Activated T-helper 1 cell treated with anti-CD3 and anti-CD28 coated beads, Interleukin-12 subunit alpha, Interleukin-12 subunit beta, Interleukin-2, Interleukin-4 antibody, amounts not matched to agents 30 ng/mL and 10 ng/mL and 1 ng/mL, durations not matched to agents 14 hours and 24 hours and 36 hours (primary cell): ENCODE measurements at places on chromosomes 7 and 10. TPM values are rescaled to one million over a fixed set of nuclear protein-coding genes. Genes with fewer than 3 reads are reported as not detected.

Gene MRLN
- total RNA-seq, result 0.23 and 0.54 TPM in 2 replicates

Gene POU6F2
- total RNA-seq, result not detected in 2 replicates

Gene ACSL5
- total RNA-seq, result 46.7 and 50.7 TPM in 2 replicates

Gene C10orf120
- not detected in 2 replicates for total RNA-seq

GRCh38 chr7:129969881-129970446 is 17.2 kb upstream of the UBE2H start:
- no peaks in the 10 kb centered on the region for H3K27me3 ChIP-seq
- no peak for DNase-seq
- no peaks in the 10 kb centered on the region for H3K4me1 ChIP-seq
- no peaks in the 10 kb centered on the region for H3K36me3 ChIP-seq

- H3K36me3 ChIP-seq, result no peaks in the 10 kb centered on the region
- no peak overlapping the region for H3K27ac ChIP-seq
- no peak overlapping the region for H3K4me3 ChIP-seq
- H3K27me3 ChIP-seq, result peaks cover 7% of the 10 kb centered on the region
- no peak for DNase-seq
Measured at GRCh38 chr10:122499491-122499941, 38.2 kb downstream of the HTRA1 start.

DNA sequence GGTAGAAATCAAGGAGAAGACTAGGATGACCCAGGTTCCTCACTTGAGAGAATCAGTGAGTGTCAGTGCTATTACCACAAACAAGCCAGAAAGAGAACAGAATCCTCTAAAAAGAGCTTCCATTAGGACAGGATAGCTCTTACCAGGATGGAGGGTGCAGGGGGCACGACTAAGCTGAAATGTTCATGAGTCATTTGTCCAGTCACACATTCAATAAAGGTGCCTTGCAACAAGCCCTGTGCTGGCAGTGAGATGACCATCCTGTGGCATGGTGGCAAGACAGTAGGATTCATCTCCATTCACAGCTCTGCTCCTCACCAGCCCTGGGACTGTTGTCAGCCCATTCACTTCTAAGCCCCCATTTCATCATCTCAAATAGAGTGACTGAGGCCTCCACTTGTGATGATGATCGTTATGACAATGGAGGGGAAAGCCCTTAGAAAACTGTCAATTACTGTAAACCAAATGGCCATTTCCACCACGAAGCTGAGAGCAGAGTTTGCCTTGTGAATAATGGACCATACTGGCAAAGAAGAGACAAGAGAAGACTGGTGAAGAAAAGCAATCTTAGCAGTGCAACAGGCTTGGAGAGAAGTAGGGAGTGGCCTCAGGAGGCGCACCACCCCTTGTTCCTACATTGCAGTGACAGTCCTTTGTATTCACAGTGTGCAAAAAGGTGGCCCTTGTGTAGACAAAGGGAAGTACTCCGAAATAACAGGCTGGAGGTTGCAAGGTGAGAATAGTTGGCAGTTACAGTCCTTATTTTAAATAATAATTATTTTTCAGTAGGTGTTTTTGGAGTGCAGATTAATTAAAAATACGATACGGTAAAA is 9.0 kb upstream of the WIPF3 start:
- no peak overlapping the region for H3K27ac ChIP-seq
- H3K27me3 ChIP-seq, result peaks cover 6% of the 10 kb centered on the region
- no peaks in the 10 kb centered on the region for H3K4me1 ChIP-seq
- no peak overlapping the region for H3K4me3 ChIP-seq

GRCh38 chr10:20630092-20630643 is 266.9 kb downstream of the NEBL start:
- H3K27ac ChIP-seq, result no peak overlapping the region
- H3K27me3 ChIP-seq, result no peaks in the 10 kb centered on the region
- H3K36me3 ChIP-seq, result no peaks in the 10 kb centered on the region
- DNase-seq, result no peak

DNA sequence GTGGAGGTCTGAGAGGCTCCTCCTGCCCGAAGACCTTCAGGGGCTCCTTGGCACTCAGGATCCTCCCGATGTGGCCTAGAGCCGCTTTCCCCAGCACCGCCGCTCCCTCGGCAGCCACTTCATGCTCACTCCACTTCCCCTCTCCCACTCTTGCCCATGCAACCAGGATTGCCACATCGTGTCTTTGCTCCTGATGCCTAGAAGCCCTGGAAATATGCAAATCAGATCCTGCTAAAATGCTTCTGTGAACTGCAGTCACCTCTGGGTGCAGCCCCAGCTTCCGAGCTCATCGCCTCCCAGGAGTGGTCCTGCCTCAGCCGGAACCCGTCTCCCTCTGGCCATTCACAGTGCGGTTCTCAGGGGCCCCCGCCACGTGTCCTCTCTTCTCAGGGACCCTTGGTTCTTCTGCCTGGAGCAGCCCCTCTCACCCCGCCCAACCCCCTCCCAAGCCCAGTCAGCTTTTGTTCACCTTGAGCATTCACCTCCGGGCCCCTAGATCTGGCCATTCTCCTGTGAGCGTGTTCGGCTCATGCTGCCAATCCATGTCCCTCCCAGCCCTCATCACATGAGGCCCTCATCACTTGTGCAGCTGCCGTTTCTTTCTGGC is 175.5 kb downstream of the ADARB2 start:
- H3K27me3 ChIP-seq, result peaks cover 4% of the 10 kb centered on the region
- H3K4me1 ChIP-seq, result no peaks in the 10 kb centered on the region
- no peak for DNase-seq

GRCh38 chr7:76260171-76260703 is 42.2 kb upstream of the HSPB1 start:
- H3K4me3 ChIP-seq, result no peak overlapping the region
- peaks cover 5% of the 10 kb centered on the region for H3K4me1 ChIP-seq
- peaks cover 24% of the 10 kb centered on the region for H3K27me3 ChIP-seq
- no peak for DNase-seq
- H3K27ac ChIP-seq, result no peak overlapping the region

DNA sequence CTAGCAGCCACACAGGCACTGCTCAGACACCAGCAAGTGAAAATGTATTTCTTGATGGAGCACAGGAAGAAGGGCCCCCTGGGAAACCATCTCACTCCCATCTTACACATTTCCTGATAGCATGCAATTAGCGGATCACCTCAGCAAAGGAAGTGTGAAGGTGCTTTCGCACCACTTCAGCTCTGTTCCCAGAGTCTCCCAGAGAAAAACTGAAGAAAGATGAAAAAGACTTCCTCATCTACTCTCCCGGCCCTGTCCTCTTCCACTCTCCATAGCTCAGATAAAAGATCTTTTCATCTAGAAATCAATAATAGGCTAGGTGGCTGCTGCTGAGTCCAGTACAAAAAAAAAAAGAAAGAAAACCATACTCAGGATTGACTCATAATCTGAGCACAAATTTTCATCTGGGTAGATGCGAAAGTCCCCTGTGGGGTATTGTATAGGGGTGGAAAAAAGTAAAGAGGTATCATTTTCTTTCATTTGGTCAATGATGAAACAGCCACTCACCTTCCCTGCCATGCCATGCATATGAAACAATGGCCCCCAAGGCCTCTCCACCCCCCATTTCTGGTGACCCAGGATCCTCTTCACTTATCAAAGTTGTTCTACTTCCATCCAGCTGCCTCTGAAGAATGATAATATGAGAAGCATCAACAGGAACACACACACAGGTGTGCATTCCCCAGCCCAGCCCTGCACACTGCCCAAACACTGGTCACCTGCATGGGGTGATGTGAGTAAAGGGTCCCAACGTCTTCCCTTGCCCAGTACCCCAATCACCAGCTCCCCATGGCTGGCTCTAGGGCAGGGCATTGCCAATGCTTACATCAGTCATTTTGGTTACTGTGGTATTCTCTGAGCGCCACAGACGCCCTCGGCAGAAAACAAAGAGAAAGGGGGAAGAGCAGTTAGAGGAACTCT is 48.8 kb upstream of the DGKI start:
- peak overlapping the region; percentile 90 for H3K27ac ChIP-seq
- no peak for DNase-seq
- H3K4me3 ChIP-seq, result peak overlapping the region; percentile 60
- H3K27me3 ChIP-seq, result no peaks in the 10 kb centered on the region
- H3K36me3 ChIP-seq, result peaks cover 38% of the 10 kb centered on the region

- no peaks in the 10 kb centered on the region for H3K36me3 ChIP-seq
- H3K27ac ChIP-seq, result no peak overlapping the region
- no peak for DNase-seq
- H3K4me1 ChIP-seq, result no peaks in the 10 kb centered on the region
- H3K27me3 ChIP-seq, result peaks cover 2% of the 10 kb centered on the region
- H3K4me3 ChIP-seq, result no peak overlapping the region
Measured at GRCh38 chr7:142873281-142873784, 12.2 kb downstream of the TRPV6 start.

DNA sequence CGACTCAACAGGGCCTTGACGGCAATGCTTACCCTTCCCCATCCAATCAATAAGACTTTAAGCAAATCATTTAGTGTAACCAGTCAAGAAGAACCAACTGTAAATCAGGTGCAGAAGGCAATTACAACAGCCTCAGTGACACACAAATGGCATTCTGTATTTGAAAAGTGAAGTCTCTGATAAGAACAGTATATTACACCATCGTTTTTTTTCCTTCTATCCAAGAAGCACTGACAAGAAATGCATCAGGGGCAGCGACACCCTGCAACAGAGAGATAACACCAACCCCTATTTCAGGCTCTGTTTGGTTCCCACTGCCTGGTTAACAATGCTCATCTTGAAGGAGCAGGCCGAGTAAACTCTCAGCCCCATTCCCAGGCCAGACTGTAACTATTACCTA is 204.0 kb upstream of the AOAH start:
- peaks cover 7% of the 10 kb centered on the region for H3K4me1 ChIP-seq
- H3K27ac ChIP-seq, result no peak overlapping the region
- H3K36me3 ChIP-seq, result peaks cover 29% of the 10 kb centered on the region
- no peak overlapping the region for H3K4me3 ChIP-seq

DNA sequence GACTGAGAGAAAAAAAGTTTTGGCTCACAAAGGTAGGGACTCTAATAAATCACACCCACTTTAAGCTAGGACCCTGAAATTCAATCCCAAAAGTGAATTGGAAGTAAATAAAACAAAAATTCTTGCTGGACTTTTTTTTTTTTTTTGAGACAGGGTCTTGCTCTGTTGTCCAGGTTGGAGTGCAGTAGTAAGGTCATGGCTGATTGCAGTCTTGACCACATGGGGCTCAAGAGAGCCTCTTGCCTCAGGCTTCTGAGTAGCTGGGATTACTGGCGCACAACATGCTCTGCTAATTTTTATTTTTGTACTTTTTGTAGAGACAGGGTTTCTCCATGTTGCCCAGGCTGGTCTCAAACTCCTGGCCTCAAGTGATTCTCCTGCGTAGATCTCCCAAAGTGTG is 5.0 kb upstream of the LUC7L2 start:
- H3K27ac ChIP-seq, result no peak overlapping the region
- no peaks in the 10 kb centered on the region for H3K27me3 ChIP-seq
- peaks cover 9% of the 10 kb centered on the region for H3K4me1 ChIP-seq
- no peak for DNase-seq
- H3K4me3 ChIP-seq, result no peak overlapping the region

GRCh38 chr10:60384708-60385398 is 4.8 kb downstream of the ANK3 start:
- H3K4me1 ChIP-seq, result peaks cover 11% of the 10 kb centered on the region
- H3K36me3 ChIP-seq, result no peaks in the 10 kb centered on the region
- no peaks in the 10 kb centered on the region for H3K27me3 ChIP-seq
- DNase-seq, result no peak
- H3K4me3 ChIP-seq, result no peak overlapping the region

DNA sequence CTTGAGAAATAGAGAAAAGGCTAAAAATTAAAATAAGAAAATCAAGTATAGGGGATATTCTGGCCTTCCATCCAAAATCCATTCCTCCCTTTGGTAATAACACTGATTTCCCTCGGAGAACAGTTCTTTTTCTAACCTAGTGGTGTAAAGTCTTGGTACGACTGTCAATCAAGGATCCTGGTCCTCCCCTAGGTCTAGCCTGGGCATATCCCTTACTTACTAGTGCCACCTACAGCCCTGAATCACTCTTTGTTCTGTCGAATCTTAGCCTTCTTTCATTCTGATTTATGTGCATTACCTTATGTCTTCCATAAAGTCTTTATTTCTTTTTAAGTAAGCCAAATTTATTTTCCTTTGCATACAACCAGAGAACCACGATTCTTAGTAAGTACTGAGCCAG is 298.7 kb upstream of the LRRTM3 start:
- no peaks in the 10 kb centered on the region for H3K27me3 ChIP-seq
- no peak for DNase-seq
- no peak overlapping the region for H3K4me3 ChIP-seq

- no peak overlapping the region for H3K4me3 ChIP-seq
- no peak for DNase-seq
- H3K4me1 ChIP-seq, result peaks cover 6% of the 10 kb centered on the region
- H3K36me3 ChIP-seq, result no peaks in the 10 kb centered on the region
Measured at GRCh38 chr10:11509036-11509435, 102.4 kb downstream of the USP6NL start.

GRCh38 chr7:38451840-38452239 is 178.4 kb upstream of the TARP start:
- no peak overlapping the region for H3K27ac ChIP-seq
- H3K4me1 ChIP-seq, result no peaks in the 10 kb centered on the region
- no peak overlapping the region for H3K4me3 ChIP-seq
- DNase-seq, result no peak
- H3K36me3 ChIP-seq, result no peaks in the 10 kb centered on the region

GRCh38 chr10:77901743-77902142 is 24.8 kb downstream of the DLG5 start:
- DNase-seq, result no peak
- H3K27me3 ChIP-seq, result no peaks in the 10 kb centered on the region
- no peak overlapping the region for H3K4me3 ChIP-seq

DNA sequence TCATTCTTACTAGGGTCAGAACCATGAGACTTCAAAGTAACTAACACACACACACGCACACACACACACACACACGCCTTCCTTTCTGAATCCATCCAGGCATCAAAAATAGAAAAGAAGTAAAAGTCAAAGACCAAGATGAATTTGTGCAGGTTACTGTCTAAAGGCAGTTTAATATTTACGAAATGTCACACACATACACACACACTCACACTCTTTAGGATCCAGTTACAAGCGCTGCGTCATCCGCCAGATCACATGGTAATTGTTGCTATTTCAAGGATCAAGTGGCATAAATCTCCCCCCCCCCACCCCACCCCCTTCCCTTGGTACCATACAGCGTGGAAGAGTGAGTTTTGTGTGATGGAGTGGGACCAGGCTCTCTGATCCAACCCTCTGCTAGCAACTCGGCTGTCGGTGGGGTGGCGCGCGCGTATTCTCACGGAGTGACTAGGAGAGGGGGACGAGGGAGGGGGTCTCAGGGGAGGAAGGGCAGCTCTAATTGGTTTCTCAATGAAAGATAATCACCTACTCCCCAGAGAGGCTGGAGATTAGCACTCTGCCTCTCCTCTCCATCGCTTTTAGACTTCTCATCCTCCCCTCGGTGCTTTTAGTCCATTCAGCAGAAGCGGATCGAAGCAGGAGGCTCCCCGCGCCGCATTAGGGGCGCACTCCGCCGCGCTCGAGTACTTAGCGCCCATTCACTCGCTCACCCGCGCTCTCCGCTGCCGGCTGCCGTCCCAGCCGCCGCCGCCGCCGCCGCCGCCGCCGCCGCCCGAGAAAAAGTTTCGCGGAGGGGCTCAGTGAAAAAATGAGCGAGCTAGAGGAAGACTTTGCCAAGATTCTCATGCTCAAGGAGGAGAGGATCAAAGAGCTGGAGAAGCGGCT is 83.5 kb upstream of the PRKG1 start:
- no peaks in the 10 kb centered on the region for H3K4me1 ChIP-seq
- H3K36me3 ChIP-seq, result no peaks in the 10 kb centered on the region
- no peak for DNase-seq
- no peak overlapping the region for H3K4me3 ChIP-seq
- H3K27ac ChIP-seq, result no peak overlapping the region
